GM23248 (cell line): ENCODE measurements at places on chromosomes 7 and 10.

DNA sequence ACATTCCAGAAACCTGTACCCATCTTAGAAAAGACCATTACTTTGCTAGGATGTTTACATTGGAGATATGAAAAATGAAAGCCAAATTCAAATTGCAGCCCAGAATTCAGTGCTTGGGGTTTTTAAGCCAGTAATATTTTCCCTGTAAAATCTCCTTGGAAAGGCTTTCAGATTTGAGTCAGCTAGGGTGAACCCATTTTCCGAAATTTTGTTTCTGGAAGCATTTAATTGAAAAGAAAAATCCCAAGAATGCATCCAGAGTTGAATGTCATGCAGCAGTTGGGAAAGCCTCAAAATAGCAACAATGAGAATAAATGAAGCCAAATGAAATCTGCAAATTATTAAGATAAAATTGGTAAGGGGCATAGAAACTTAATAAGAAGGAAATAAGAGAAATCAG, 106.4 kb downstream of the BMPER start:
- DNase-seq = peak; percentile 63

DNA sequence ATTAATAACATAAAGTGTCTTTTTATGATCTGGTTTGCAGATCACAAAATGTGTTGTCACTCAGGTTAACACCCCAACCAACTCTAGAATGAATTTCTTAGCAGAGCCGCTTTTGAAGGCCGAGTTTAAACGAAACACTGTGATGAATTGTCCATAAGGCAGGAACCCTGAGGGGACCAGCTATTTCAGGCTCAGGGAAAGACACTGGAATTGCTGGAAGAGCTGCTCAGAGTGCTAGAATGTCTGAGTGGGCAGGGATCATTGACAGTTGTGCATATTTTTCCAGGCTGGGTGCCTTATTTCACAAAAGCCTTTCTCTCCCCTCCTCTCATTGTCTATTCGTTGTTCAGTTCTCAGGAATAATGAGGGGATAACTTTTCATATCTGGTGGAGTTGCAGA, 68.7 kb upstream of the PRKG1 start:
- DNase-seq = no peak

GRCh38 chr7:80884511-80885195, 34.2 kb downstream of the SEMA3C start:
- peak; percentile 41 for DNase-seq

DNA sequence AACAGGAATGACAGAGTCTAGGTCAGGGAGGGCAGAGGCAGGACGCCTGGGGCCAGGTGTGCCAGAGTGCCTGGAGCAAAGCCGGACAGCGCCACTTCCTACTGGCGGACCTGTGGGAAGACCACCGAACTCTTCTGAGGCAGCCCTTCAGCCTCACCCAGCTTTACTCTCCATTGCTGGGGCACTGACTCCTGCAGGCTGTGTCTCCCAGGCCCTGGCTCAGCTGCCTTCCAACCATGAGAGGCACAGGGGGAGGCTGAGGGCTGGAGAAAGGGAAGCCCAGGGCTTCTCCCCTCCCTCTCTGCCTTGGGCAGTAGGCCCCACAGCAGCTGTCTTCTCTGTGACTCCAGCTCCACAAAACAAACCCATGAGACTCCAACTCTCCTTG, 139.6 kb upstream of the UNC5B start:
- no peak for DNase-seq

DNA sequence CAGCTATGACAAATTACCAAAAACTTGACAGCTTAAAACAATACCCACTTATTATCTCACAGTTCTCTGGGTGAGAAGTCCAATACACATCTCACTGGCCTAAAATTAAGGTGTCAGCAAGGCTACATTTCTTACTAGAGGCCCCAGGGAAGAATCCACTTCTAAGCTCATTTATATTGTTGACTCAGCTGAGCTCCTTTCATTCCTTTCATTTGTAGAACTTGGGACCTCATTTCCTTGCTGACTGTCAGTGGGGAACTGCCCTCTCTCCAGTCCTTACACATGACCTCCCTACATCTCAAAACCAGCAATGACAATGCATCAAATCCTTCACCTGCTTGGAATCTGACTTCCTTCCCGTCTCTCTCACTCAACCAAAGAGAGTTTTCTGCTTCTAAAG, 240.3 kb downstream of the IPMK start:
- peak; percentile 39 for DNase-seq

DNA sequence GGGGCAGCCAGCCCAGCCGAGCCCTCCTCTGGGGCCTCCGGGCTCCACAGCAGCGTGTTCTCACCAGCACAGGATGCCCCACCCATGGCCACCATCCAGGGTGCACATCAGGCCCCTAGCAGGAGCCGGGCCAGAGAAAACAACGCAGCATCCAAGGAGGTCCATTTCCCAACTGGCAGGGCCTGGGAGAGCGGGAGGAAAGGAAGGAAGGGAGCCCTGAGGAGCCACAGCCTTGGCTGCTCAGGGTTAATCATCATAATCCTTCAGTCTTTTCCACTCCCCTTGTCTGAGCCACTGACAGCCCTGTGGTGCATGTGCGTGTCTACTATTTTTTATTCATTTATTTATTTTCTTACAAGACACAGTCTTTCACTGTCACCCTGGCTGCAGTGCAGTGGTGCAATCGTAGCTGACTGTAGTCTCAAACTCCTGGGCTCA, 3.6 kb downstream of the PLAC9 start:
- peak; percentile 97 for DNase-seq

DNA sequence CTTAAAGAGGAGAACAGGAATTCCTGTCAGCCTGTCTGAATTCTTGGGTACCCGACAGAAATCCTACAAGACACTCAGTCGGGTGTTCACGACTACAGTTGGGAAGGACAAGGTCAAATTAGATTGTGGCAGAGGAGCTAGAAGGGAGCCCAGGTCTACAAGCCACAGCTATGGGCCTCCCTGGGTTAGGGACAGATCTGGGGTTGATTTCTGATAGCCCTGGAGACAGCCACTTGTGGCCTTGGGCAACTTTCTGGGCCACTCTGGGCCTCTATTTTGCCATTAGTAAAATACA, 39.7 kb upstream of the ANTXRL start:
- DNase-seq = no peak

GRCh38 chr7:147711447-147711846, 879.1 kb upstream of the C7orf33 start:
- DNase-seq = no peak

DNA sequence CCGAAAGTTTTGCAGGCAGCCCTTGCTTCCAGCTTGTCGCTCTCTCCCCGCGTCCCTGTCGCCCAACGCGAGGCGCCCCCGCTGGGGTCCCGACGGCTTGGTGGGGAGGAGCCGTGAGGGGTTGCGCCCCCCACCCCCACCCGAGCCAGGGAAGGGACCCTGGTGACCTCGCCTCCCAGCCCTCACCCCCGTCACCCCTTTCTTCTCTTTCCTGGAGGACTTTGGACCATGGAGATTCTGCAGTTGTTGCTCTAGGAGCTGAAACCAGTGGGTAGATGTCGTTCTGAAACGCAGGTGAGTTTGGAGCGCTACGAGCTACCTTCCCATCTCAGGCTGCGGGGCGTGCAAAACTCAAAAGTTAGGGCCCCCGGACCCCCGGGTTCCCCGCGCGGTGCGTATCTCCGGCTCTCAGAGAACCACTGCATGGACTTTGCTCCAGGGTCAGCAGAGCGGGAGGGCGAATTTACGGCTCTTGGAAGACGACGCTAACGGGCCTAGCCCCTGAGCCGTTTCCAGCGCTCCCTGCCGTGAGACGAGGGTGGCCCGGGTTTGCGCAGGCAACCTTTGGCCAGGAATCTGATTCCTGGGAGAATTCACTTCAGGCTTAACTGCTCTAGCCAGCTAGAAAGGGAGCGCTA, 684 bp upstream of the ATXN7L1 start:
- peak; percentile 71 for DNase-seq

- no peak for DNase-seq
Measured at GRCh38 chr10:29199941-29200679, 88.8 kb upstream of the LYZL1 start.

GRCh38 chr7:30708983-30709382, 26.7 kb upstream of the CRHR2 start:
- DNase-seq = peak; percentile 75

DNA sequence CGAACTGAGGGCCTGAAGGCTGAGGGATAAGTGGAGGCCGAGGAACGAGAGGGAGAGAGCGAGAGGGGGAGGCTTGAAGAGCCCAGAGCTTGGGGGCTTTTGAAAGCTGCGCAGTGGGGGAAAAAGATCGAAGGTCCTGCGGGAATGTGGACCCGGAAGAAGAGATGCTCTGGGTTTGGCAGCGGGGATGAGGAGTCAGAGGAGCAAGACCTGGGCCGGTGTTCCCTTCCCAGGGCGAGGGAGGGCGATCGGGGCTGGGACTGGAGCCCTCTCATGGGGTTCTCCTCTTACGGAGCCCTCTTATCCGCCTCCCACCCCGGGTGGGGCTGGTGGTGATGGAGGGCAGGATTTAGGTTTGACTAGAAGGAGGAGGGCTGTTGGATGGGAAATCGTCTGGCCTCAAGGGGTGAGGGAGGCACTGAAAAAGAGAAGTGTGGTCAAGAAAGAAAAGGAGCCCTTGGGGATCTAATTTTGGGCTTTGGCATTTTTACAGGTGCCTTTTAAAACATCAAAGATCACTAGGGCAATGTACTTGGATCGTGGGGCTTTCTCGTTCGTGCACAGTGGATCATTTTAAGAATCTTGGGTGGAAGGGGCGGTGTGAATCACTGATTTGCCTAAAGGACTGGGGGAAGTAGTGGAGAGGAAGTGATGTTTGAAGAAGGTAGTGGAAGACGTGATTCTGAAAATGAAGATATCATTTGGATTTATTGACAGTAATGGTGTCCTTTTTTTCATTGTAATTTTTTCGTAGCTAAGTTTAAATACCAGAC, 637 bp downstream of the SAMD8 start:
- peak; percentile 77 for DNase-seq

- DNase-seq = no peak
Measured at GRCh38 chr10:8951440-8952089, 897.1 kb downstream of the GATA3 start.

DNA sequence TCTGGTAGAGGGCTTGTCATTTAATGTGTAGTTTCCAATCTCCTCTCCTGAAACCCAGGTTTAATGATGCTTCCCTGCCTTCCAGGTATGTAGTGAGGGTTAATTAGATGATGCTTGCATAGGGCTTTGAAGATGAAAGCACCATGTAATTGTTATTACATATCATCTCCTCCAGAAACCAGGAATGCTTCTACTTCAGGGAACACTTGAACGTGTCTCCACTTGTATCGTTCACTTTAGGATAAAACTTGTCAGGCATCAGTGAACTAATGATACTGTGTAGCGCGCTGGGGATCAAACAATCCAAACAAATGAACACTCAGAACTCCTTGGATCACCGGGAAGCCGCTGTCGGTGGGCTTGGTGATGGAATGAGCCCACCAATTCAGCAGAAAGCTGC, 260.9 kb upstream of the FZD8 start:
- no peak for DNase-seq

DNA sequence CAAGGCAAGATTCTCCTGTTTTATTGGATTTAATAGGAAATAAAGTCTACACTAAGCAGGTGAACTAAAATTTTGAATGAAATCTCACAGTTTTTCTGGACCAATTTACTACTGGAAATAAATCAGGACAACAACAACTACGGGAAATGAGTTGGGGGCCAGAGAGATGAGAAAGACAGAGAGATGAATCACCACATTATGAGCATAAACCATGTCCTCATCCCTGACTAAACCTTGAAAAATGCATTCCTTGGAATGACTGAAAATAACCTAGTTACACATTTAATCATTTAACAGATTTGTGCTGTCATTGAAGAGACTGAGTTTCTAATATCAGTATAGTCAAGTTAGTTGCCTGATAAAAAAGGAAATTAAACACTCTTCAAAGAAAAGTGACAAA, 608.4 kb upstream of the KCND2 start:
- DNase-seq = peak; percentile 62

DNA sequence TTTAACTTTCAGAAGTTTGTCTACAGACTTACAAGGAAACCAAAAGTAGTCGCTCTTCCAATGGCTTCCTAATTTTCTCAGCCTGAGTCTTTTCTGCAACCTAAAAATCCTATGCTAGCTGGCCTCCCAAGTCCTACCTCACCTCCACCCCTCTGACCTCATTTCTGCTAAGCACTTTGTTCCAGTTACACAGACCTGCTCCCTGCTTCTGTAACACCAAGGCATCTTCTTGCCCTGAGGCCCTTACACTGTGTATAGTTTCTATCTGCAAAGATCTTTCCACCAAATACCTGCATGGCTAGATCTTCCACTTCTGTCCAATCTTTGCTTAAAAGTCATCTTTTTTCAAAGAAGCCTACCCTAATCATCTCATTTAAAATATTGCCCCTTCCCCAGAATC, 1.9 kb upstream of the SNX13 start:
- no peak for DNase-seq

DNA sequence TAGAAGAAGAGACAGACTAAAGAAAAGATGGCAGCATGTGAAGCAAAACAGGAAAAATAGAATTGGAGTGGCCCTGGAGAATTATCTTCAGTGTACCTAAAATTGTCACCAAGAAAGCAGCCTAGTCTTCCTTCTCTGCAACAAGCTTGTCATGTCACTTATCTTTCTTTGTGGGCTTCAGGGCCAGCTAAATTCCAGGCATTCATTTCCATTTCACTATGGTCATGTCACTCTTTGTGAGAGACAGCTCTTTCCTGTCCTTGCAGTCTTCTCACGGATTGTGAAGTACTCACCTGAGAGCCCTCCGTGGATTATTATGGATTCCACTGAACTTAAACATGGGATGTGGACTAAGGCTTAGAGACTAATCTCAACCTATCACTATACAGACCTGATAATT, 9.0 kb upstream of the HKDC1 start:
- no peak for DNase-seq

GRCh38 chr10:35940141-35941041, 298.3 kb upstream of the FZD8 start:
- DNase-seq = peak; percentile 53

DNA sequence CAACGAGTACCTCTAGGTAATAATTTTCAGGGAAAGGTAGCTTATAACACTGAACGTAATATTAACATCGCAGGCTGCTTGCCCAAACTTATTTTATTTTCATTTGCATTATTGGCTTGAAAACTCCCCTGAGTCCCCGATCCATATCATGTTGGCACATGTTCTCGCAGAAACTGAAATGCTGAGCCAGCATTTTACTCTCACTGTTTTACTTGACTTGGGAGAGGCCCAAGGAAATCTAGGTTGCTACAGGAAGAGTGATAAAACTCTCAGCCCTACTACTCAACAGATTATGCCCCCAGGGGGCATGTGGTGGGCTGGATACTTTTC, 183.5 kb upstream of the HABP2 start:
- no peak for DNase-seq
